ENCODE measurements at places on chromosomes 5 and 9.

- DNase-seq = no peak
Measured at GRCh38 chr5:10858307-10858706, 97.3 kb upstream of the DAP start.

- no peak for DNase-seq
Measured at GRCh38 chr9:12212860-12213259, 480.3 kb upstream of the TYRP1 start.

- DNase-seq = no peak
Measured at GRCh38 chr5:171312129-171312974, 3.3 kb downstream of the TLX3 start.

- DNase-seq = no peak
Measured at GRCh38 chr5:60945813-60946187, 795 bp downstream of the NDUFAF2 start.

GRCh38 chr9:76560481-76560922 lies 101.5 kb downstream of the GCNT1 start:
- DNase-seq = peak; percentile 77

DNA sequence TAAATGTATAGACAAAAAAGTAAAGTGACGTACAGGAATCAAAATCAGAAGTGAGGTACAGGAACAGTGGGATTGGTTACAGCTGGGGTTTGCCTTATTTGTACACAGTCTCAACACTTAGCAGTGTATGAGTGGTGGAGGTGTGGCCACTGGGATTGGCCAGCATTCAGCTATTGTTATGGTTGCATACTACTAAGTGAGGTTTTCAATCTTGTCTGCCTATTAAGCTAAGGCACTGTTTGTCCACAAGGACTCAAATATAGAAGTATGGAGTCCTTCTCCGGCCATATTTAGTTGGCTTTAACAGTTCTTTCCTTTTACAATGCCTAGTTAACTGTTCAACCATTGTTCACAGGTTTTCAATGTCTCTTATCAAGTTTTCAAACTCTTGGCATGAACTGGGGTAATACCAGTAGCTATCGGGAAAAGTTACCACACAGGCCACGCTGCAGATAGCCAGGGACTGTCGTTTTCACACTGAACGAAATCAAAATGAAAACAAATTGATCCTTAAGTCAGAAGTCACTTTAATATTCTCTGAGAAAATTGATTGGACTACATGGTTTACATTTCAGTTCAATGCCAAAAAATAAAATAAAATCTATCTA lies 176.0 kb upstream of the FREM1 start:
- no peak for DNase-seq

DNA sequence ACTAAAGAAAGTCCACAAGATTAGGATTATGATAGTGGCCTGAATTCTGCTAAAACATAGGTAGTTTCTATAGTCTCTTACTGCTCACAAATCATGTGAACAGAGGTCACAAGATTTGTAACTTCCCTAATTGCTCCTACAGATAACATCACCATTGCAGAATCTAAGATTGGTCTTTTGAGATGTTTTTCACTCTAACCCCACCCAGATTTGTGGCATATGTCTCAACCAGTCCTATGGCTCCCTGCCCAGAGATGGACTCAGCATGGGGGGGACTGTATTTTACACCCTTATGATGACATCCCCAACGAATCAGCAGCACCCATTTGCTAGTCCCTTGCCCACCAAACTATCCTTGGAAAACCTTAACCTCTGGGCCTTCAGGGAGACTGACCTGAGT lies 1046.2 kb downstream of the CDH12 start:
- DNase-seq = peak; percentile 62

GRCh38 chr5:113612060-113612496 lies 98.6 kb downstream of the YTHDC2 start:
- DNase-seq = peak; percentile 10

- DNase-seq = no peak
Measured at GRCh38 chr5:127793052-127793451, 89.9 kb downstream of the CCDC192 start.

- DNase-seq = no peak
Measured at GRCh38 chr9:120696551-120697230, 17.6 kb downstream of the MEGF9 start.

GRCh38 chr9:36486329-36486932 lies 86.3 kb upstream of the MELK start:
- no peak for DNase-seq

DNA sequence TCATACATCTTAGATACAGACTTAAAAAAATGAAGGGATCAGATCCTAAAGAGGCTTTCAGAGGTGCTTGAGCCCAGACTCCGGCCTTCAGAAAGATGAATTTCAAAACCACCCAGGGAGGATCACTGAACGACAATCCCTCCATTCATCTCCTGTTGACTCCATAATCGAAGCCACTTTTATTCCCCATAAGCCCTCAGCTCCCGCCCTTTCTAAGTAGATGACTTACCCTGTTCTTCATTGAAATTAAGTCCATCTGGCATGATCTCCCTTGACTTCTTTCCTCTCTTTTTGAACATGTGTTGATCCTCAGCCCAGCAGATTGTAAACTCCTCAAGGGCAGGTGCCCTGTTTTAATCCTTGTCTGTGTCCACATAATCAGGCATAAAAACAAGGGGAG lies 50.8 kb upstream of the ASTN2 start:
- DNase-seq = no peak

GRCh38 chr5:128434993-128435392 lies 103.1 kb downstream of the FBN2 start:
- DNase-seq = no peak

DNA sequence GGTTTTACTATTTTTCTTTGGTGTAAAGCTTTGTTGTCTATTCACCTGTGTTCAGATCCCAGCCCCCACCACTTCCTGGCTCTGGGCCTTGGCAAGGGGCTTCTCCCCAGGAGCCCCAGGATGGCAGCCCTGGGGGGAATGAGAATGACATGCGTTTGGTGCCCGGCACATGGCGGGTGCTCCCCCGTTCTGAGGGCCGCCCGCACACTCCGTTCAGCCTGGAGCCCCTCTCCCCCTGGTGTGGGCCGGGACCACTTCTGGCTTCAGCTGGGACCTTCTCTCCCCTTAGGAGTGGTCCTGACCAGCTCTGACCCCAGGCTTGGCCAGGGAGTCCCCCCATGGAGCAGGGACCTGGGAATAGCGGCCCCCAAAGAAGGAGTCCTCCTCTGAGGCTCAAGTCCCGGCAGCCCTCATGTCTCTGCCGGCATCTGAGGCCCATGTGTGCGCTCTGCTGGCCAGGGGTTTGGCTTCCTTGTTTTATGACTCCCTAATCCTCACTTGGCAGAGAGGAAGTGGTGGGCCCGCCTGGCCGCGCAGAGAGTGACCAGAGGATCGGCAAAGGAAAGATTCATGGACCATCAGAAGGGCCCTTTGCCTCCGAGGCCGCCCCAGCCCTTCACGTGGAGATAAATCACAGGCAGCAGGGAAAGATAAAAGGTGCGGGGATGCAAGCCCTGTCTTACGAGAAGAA lies 57.0 kb upstream of the LMX1B start:
- no peak for DNase-seq

DNA sequence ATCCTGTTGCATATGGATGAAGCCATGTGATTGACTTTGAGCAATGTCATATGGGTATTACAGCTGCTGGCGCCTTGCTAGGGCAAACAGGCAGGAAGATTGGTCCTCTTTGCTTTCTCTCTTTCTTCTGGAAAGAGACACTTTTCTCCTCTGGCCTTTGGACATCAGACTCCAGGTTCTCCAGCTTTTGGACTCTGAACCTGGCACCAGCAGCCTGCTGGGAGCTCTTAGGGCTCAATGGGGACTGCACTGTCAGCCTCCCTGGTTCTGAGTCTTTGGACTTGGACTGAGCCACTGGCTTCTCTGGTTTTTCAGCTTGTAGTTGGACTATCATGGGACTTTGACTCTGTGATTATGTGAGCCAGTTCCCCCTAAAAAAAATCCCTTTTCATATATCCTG lies 34.8 kb upstream of the TENT4A start:
- no peak for DNase-seq

DNA sequence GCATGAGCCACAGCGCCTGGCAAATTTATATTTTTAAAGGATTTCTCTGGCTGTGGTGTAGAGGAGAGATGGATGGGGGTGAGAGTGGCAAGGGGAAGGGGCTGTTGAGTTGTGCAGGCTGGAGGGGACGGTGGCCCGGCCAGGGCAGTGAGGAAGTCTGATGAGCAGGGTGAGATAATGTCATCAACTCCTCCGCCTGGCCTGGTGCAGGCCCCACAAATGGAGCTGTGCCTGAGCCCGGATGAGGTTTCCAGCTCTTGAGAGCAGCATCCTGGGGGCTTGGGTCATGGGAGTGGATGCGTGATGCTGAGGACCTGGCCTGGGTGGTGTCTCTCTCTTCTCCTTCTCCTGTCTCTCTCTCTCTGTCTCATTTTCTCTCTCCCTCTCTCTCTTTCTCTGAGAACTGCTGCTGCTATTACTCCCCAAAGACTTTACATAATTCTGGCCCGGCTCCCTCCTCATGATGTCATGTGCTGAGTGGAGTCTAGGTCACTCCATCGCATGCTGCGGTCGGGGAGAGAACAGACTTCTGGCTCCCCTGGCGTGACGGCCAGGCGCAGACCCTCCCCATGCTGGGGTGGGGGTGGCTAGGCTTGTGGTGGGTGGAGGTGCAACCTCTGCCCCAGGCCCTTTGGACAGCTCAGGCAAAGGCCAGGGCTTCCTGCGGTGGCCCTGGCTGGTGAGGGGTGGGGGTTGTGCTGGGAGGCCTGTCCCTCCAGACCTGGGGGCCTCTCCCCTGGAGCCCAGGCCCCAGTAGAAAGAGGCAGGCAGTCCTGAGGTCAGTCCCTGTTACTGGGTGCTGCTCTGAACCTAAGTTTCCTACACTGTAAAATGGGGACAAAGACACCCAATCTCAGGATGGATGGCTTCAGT lies 26.4 kb downstream of the FGF18 start:
- DNase-seq = peak; percentile 50

GRCh38 chr5:41334758-41335157 lies 121.4 kb upstream of the C6 start:
- no peak for DNase-seq

Data from fibroblast of skin of left biceps (primary cell).